Stimulated activated CD8-positive, alpha-beta memory T cell treated with anti-CD3 and anti-CD28 coated beads, Interleukin-2, amount 100 ng/mL, for 48 hours (primary cell): ENCODE measurements at places on chromosomes 16 and 17.

- no peak for DNase-seq
Measured at GRCh38 chr16:58732545-58733247, 1.4 kb downstream of the GOT2 start.

DNA sequence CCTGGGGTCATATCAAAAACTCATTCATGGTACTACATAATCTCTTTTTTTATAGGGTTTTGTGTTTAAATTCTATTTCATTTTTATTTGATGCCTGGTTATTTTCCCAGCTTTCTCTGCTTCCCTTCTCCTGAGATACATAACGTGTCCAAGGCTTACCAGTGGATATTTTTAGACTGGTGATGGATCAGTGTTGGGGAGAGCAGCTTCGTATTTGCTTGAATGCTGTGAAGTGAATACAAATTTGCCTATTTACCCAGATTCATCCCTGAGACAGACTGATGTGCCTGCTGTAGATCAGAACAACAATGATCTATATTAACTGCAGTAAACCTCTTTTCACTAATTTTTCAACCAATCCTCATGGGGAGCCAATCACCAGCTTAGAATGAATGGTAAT lies 43.2 kb upstream of the FOXJ1 start:
- no peak for DNase-seq

DNA sequence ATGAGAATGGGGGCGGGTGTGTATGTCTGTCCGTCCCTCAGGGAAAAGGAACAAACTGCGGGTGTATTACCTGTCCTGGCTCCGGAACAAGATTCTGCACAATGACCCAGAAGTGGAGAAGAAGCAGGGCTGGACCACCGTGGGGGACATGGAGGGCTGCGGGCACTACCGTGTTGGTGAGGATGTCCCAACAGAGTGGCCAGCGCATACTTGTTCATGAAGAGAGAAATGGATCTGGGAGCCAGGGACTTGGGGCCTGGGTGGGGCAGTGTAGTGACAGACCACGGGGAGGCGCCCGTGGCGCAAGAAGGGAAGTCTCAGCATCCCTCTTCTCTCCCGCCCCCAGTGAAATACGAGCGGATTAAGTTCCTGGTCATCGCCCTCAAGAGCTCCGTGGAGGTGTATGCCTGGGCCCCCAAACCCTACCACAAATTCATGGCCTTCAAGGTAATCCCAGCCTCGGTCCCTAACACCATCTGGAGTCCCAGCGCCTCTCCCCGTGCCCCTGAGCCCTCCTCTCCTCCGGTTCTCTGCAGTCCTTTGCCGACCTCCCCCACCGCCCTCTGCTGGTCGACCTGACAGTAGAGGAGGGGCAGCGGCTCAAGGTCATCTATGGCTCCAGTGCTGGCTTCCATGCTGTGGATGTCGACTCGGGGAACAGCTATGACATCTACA lies 3.5 kb upstream of the C17orf107 start:
- no peak for DNase-seq

GRCh38 chr16:81600275-81600674 lies 155.7 kb downstream of the CMIP start:
- DNase-seq: no peak

DNA sequence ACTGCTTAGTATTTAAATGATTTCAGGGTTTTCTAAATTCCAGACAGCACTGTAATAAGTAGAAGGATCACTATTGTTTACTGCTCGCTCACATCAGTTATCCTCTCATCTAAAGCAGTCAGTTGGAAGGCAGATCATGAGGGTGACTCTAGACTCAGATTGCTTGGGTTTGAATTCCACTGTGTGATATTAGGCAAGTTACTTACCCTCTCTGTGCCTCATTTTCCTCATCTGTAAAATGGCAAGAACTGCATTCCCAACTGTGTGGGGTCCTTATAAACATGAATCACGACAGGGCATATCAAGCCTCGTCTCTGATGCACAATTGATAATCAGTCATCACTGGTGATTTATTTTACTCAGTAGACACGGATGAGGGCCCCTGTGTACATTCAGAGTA lies 15.1 kb downstream of the CLUAP1 start:
- DNase-seq: no peak

GRCh38 chr17:32319548-32319905 lies 22.4 kb downstream of the C17orf75 start:
- DNase-seq: peak; percentile 75
